Stimulated activated CD4-positive, alpha-beta T cell treated with anti-CD3 and anti-CD28 coated beads, Interleukin-15, amount 100 ng/mL, for 48 hours (primary cell): ENCODE measurements at places on chromosomes 13 and 19.

- DNase-seq: no peak
These were observed 446.4 kb downstream of the GPC6 start for GRCh38 chr13:93672996-93673395.

- DNase-seq: no peak
These were observed 17.7 kb downstream of the RFX2 start for GRCh38 chr19:6092329-6093286.

- peak; percentile 33 for DNase-seq
These were observed 20.0 kb upstream of the ERCC1 start for GRCh38 chr19:45443462-45444317.

DNA sequence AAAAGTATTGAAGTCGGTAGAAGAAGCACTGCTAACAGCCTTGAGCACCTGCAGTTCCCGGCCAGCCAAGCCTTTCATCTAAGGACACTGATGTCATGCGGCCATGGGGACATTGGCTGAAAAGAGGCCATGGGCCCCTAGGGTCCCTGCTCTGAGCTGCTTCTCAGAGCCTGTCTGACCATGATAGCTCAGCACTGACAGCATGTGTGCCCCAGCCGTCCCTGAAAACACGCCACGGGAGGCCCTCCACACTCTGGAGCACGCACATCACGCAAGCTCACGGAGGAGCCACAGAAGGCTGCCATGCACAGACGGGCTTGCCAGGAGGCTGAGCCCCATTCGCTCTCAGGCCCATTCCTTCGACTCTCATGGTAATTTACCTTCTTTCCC, 51.8 kb downstream of the MLLT1 start:
- DNase-seq: no peak

GRCh38 chr19:35297922-35298321, 6.0 kb downstream of the MAG start:
- DNase-seq: no peak

GRCh38 chr19:18840288-18841267, 8.8 kb downstream of the UPF1 start:
- no peak for DNase-seq

DNA sequence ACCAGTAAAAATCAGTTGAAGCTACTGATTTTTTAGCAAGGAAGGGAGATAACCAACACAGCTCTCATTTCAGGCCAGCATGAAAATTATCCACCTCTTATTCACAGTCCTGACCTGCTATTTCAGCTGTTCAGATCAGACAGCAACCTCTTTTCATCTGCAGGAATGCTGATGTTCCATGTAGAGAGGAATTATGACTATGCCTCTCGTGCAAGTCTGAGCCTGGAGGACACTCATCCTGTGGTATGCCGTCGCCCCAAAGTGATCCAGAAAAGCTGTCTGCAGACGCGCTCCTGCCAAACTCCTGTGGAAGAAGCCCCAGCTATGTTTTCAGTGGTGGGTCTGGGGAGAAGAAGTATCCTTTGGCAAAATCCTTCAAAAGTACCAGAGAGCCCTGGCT, 563.5 kb upstream of the SLITRK1 start:
- DNase-seq: no peak

GRCh38 chr19:55156202-55157063, 1.1 kb downstream of the TNNI3 start:
- DNase-seq: no peak

GRCh38 chr13:66921437-66921836, 308.7 kb downstream of the PCDH9 start:
- DNase-seq: no peak

- no peak for DNase-seq
These were observed 63.9 kb upstream of the DOCK9 start for GRCh38 chr13:99041788-99042187.

DNA sequence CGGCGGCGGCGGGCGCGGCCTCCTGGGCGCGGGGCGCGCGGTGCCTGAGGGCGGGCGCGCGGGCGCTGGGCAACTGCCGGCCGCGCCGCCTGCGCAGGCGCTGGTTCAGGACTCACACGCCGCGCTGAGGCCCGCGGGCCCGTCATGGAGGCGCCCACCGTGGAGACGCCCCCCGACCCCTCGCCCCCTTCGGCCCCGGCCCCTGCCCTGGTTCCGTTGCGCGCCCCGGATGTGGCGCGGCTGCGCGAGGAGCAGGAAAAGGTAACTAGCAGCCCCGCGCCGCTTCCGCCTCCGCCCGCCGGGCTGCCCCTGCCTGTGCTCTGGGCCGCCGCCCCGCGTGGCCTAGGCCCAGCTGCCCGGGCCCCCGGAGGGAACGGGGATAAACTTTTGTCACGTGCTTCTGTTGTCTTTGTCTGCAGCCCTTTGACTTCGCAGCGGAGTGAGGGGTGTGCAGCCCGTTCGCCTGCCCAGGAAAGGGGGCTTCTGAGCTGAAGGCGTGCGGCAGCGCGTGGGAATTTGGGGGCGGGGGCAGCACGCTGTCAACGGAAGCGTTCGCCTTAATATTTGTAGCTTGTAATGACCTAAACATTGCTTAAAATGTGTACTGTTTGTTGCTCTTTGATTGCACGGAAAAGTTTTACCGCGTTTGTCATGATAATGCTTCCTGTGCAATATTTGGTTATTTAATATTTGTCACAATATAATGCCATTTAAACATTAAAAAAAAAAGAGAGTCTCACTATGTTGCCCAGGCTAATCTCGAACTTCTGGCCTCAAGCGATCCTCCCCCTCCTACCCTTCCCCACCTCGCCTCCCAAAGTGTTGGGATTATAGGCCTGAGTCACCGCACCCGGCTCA, 594 bp downstream of the URI1 start:
- peak; percentile 62 for DNase-seq

DNA sequence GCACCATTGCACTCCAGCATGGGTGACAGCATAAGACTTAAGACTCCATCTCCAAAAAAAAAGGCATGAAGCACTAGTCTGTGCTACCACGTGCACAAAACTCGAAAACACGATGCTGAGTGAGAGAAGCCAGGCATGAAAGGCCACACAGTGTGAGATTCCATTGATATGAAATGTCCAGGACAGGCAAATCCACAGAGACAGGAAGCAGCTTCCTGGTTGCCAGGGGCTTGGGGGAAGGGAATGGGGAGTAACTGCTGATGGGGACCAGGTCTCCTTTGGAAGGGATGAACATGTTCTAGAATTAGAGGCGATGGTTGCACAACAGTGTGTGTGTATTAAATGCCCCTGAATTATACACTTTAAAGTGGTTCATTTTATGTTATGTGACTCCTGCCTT, 15.9 kb upstream of the JUND start:
- DNase-seq: no peak
